ENCODE measurements at places on chromosomes 2 and 18. TPM values are rescaled to one million over a fixed set of nuclear protein-coding genes. Genes with fewer than 3 reads are reported as not detected.

DNA sequence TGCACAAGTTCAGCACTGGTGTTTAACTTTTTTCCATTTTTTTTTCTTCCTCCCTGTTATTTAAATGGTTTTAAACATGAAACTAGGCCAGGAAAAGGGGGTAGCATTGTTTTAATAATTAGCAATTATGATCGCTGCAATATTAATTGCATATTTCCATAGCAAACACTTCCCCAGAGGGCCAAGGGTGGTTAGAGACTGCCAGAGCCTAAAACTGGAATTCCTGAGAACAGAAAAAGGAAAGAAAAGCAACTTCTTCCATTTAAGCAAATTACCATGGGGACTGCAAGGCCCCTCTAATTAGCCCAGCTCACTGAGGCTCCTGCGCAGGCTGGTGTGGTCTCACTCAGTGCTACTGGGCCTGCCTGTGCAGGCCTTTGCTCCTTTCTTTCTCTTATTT, 201.5 kb downstream of the SMAD2 start:
- no peak for DNase-seq

GRCh38 chr2:75462721-75463120, 98.0 kb downstream of the EVA1A start:
- no peak for DNase-seq

DNA sequence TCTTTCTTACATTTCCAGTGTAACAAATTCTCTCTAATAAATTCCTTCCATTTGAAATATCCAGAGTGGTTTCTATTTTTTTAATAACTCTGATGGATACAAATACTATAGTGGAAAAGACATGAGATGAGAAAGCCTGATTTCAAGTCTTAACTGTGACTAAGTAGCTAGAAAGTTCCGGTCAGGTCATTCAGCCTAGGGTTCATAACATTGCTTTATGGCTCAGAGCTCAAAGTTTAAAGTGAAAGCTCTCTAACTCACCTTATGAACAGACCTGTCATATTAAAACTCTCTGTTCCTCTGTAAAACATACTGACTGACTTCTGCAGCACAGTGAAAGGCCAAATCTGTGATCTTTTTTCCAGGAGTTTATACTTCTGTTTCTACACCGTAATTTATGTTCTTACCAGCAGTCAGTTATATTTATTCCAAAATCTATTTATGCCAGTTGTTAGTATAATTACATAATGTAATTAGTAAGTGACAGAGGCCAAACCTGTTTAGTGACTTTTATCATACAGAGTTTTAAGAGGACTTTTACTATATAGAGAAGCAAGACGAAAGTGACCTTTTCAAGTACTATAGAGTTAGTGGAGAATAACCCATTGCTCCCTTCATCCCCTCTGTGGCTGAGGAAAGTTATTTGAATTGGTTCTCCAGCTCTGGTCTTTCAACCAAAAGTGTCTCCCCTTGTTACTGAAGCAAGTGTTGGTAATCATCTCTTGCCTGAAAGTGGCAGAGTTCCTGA, 118.8 kb upstream of the PDE1A start:
- no peak for DNase-seq

DNA sequence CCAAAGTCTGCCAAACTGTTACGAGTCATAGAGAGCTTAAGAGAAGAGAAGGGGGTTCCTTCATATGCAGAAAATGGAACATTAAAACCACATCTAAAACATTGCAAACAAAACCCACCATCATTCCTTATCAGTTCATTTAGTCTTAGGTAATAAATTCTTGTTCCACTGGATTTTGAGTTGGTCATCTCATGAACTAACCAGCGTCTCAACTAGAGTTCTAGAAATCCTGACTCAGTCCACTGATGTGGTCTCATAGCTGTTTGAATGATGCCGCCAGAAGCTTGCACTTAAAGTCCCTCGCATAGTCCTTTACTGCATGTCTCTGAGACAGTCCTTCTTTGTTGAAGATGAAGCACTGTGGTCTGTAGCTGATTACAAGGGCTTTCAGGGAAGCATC, 15.0 kb upstream of the CAB39 start:
- no peak for DNase-seq

GRCh38 chr18:21218862-21219261, 23.2 kb upstream of the GREB1L start:
- DNase-seq, result no peak

DNA sequence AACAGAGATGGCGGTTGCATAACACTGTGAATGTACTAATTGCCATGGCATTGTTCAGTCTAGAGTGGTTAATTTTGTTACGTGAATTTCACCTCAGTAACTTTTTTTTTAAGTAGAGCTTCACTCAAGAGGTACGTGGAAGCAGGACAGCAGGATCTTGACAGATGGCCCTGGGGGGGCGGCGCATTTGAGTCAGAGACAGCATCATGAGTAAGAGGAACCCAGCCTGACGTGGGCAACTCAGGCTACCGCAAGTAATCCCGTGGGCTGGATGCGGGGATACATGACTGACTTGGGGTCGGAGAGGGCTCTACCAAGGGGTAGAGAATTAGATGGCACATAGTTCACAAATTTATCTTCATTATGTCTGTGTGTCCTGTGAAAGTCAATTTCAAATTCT, 38.1 kb upstream of the DAPL1 start:
- no peak for DNase-seq

DNA sequence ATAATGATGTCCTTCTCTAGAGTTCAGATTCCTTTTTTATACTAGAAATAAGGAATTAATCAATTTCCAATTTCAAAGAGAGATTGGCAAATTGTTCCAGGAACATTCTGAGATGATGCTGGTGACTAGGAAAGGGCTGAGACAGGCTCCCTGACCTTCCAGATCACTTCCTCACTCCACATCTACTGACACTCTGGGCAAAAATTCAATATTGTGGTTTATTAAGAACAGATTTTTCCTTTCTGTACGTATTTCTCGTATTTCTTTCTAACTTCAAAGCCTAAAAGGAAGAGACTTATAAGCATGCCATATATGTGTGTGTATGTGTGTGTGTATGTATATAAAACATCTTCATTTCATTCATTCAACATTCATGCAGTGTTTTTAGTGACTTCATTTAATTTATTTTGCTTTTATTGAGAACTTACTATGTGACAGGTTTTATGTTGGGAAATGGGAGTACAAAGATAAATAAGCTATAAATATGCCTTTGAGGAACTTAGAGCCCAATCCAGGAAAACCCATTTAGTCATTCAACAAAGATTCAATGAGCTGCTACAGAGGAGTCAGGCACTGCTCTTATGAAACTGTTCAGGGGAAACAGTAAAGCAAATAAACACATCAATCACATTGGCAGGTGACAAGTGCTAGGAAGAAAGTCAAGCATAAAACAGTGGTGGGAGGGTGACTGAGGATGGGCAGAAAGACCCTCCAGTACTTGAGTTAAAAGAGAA, 137.9 kb downstream of the RDH14 start:
- DNase-seq, result no peak

DNA sequence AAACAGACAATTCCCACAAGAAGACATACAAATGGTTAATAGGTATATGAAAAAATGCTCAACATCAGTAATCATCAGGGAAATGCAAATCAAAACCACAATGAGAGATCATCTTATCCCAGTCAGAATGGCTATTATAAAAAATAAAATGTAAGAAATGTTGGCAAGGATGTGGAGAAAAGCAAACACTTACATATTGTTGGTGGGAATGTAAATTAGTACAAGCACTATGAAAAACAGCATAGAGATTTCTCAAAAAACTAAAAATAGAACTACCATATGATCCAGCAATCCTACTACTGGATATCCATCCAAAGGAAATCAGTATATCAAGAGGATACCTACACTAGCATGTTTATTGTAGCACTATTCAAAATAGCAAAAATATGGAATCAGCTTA, 186.6 kb downstream of the NOL4 start:
- DNase-seq, result no peak

- no peak for DNase-seq
Measured at GRCh38 chr2:238425979-238426567, 654 bp upstream of the ASB1 start.

DNA sequence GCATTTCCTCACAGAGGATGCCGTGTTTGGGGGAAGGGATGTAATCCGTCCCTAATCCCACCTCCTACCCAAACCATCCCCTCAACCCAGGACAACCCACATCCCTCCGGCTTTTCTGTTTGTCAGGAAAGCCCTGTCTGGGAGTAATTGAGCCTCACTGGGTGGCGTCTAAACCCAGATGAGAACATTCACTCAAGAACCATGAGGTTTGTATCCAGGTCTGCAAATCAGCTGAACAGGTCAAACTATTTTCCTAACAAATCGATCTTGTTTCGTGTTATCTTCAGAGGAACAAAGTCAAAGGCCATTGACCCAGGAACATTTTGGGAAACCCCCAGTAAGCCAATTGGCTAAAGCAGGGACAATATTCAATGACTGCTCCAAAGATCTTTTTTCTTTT, 25.7 kb downstream of the CYP27C1 start:
- DNase-seq, result no peak

- no peak for DNase-seq
Measured at GRCh38 chr2:96760986-96761832, 507 bp downstream of the CNNM4 start.

DNA sequence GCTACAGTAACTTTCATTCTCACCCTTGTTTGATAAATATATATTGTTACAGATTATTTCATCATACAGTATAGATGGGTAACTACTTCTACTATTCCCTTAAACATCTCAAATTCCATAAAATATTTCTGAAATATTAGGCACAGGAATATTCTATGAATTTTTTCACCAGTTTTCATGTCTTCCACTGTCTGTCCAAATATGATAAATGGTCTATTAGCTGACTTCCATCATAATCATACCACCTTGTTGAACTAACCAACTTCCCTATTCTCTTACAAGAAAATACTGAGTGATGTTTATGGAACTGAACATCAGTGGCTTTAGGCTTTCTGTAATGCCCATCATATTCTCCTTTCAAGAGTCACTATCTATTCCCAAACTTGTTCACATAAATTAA, 82.4 kb downstream of the TRAPPC8 start:
- no peak for DNase-seq

DNA sequence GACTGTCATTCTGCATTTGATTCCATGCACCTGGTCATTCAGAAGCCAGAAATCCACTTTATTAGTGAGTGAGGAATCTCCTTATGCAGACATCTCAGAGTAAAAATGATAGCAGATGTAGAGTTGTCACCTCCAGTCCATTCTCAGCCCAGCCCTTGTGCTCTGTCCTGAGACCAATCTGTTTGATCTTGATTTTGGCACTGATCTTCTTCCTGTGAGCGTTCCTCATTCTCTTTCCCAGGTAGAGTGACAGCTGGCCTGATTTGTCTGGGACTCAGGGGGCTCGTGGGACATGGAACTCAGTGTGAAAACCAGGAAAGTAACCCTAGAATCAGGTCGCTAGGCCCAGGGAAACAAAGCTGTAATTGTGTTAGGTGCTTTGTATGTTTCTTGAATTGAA, 8.9 kb downstream of the ARHGAP25 start:
- DNase-seq, result no peak

DNA sequence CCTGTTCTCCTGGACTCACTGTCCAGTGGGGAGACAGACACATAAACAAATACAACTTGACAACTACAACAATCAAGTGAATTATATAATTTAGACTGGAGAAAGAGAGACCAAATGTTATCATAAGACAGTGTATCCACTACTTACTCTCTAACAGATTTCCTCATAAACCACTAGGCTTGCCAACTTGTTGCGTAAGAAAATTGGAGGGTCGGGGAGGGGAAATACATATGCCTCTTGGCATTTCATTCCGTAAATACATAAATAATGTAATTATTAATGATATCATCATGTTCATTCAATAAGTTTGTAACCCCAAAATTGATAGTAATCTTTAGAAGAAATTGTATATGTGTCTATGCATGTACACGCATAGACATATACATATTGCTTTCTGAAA, 14.9 kb downstream of the RAB6D start:
- no peak for DNase-seq

DNA sequence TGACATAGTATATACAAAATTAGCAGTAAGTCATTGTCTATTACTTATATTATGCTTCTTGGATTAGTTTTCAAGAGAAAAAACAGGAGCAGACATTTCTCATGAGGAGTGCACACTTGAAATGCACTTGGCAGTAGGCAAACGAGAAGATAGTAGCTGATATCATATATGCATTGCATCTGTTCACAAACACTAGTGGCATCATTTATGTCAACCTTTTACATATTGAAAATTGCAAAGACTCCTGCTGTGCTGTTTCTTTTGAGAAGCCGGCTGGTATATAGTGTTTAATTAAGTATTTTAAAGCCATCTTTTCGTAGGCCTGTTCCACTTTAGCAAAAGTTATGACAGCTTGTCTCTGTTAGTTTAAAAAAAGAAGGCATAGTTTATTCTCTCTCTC, 58.4 kb upstream of the SLC8A1 start:
- no peak for DNase-seq

GRCh38 chr2:189486237-189486770, 45.0 kb downstream of the WDR75 start:
- DNase-seq, result no peak

GRCh38 chr2:69026026-69026425, 13.0 kb downstream of the ANTXR1 start:
- DNase-seq, result peak; percentile 38

DNA sequence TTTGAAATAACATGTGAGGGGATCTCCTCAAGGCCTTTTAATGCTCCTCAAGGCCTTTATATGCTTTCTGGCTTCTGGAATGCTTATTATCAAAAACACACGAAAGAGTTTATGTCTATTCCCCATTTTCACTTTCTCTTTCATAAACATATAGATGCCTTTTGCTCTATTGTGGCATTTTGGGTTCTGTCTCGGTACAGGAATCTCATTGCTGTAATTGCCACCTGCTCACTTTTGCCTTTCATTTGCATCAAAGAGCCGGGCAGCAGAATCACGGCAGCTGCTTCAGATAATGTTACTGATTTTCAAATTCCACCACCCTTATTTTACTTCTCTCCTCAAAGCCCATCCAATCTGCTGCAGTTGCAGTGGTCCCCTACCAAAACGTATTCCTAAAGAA, 54.8 kb upstream of the LPIN2 start:
- no peak for DNase-seq

- DNase-seq, result no peak
Measured at GRCh38 chr2:207044379-207045362, 105.4 kb downstream of the CPO start.

- no peak for DNase-seq
Measured at GRCh38 chr2:83113953-83114352, 1345.1 kb downstream of the SUCLG1 start.

GRCh38 chr18:10284540-10285282, 169.7 kb upstream of the APCDD1 start:
- DNase-seq, result no peak

- no peak for DNase-seq
Measured at GRCh38 chr2:230678451-230678850, 34.2 kb upstream of the CAB39 start.

DNA sequence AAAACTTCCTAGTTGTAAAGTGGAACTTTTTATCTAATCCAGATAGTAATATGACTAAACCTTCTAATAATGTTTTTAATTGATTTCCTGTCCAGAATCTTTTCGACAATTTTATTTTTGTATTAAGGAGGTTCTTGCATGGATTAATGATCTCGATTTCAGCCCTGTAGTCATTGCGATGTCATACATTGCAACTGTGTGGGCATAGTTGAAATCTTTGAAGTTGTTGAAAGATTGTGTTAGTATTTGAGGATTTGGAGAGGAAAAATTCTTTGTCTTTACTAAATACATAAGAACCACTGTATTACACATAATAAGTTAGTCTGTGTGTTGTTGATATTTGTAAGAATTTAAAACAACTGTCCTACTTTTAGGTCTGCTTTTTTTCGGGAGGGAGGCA, 31.1 kb downstream of the ACSL3 start:
- DNase-seq, result no peak

GRCh38 chr2:195595825-195596224, 61.2 kb upstream of the SLC39A10 start:
- DNase-seq, result no peak

Gene L3MBTL4
- 0.31 TPM for total RNA-seq

Gene C1QL2
- total RNA-seq, result not detected

Gene NEDD4L
- 3.8 TPM for total RNA-seq

Gene GREB1L
- not detected for total RNA-seq

Measured in activated CD4-positive, alpha-beta memory T cell treated with anti-CD3 and anti-CD28 coated beads for 36 hours (primary cell).